ENCODE measurements at places on chromosomes 16 and 17.
A peak's percentile ranks its signal among the peaks of the same experiment; 100 is the strongest.

DNA sequence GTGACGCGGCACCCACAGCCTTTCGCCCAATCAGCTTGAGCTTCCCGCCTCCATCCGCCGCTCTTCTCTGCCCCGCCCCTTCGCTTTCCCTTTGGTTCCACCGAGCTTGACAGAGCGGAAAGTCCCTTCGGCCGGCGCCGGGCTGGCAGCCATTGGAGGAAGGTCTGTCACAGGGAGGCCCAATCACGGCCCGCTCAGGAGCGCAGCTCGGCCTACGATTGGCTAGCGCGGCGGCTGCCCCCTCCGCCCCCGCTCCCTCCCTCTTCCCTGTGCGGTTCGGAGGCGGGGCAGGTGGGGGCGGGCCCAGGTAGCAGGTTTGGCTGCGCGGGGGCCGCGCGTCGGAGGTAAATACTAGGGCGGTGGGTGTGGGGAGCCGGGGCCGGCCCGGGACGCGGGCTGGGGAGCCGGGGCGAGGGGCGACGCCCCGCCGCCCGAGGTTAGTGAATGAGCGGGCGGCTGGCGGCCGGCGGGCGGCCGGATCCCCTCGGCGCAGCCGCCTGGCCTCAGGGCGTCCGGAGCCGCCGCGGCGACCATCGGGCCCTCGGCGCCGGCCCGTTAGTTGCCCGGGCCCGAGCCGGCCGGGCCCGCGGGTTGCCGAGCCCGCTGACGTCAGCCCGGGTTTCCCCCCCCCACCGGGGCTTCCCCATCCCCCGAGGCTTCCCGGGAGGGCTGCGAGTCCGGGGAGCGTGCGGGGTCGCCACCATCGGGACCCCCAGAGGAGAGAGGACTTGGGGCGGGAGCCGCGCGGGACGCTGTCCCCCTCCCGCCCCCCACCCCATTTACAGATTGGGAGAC lies at the start of gene CYLD:
Gene CYLD (plus strand): TSS at position 306 of the 795 bp plus-strand sequence. CDS start 7,613 bp downstream, outside the sequence.
- peak; percentile 100 for DNase-seq

- no peak for DNase-seq
These were observed 46.6 kb downstream of the NOG start for GRCh38 chr17:56640116-56640515.

DNA sequence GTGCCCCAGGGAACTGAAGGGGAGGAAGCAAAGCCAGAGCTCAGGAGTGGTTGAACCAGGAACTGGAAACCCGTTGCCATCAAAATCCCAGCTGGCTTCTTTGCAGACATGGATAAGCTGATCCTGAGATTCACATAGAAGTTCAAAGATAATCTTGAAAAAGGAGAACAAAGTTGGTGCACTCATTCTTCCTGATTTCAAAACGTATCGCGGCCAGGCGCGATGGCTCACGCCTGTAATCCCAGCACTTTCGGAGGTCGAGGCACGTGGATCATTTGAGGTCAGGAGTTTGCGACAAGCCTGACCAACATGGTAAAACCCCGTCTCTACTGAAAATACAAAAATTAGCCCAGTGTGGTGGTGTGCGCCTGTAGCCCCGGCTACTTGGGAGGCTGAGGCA lies 7.1 kb downstream of the RAP1GAP2 start:
- DNase-seq = no peak

- DNase-seq = peak; percentile 95
These were observed 12.7 kb upstream of the CD300A start for GRCh38 chr17:74453665-74454196.

- no peak for DNase-seq
These were observed 163.7 kb downstream of the CYB561 start for GRCh38 chr17:63282455-63282854.

- DNase-seq = no peak
These were observed 60.2 kb upstream of the ARHGAP44 start for GRCh38 chr17:12729086-12729485.

- DNase-seq = no peak
These were observed 75.3 kb upstream of the GNAO1 start for GRCh38 chr16:56115817-56116576.

DNA sequence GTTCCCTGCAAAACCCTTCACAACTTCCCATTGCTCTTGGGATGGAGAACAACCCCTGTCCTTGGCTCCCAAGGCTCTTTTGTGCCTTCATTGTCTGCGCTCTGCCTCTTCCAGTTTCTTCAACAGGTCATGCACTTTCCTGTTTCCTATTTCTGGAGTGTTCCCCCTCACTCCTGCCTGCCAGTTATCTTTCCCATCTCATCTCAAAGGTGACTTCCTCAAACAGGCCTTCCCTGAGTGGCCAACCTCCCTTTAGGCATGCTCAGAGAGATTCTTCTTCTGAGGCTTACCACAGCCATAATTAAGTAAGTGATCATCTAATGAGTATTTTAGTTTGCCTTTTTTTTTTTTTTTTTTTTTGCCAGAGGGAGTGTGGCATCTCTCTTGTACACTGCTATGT lies 2.9 kb upstream of the CYLD start:
- no peak for DNase-seq

GRCh38 chr16:61237884-61238485 lies 798.3 kb downstream of the CDH8 start:
- DNase-seq = no peak

GRCh38 chr17:59106463-59107305 lies at the start of gene TRIM37:
Gene TRIM37 (minus strand): TSS chr17:59106880. CDS start chr17:59106461, 419 bp downstream.
- peak; percentile 99 for DNase-seq

DNA sequence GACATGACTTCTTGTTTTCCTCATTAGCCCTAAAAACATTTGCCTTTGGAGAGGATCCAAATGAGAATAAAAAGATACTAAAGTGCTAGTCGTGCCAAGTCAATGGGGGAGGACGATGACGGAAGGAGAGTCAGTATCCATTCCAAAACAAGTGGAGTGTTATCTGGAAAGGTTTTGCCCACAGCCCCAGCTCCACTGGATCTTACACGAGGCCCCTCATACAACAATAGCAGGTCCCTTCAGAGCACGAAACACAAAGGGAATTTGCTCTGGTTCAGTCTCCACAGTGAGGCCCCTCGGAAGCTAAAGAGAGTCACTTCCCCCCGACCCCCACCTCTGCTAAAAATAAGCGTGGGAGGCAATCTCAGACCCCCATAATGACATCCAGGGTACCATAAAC lies 496.9 kb upstream of the ZFHX3 start:
- DNase-seq = no peak

- DNase-seq = no peak
These were observed 677 bp downstream of the P2RX1 start for GRCh38 chr17:3915581-3915994.

GRCh38 chr16:79605999-79606398 lies 5.5 kb upstream of the MAF start:
- DNase-seq = no peak

GRCh38 chr16:64364894-64365293 lies 757.0 kb downstream of the CDH11 start:
- DNase-seq = no peak

- no peak for DNase-seq
These were observed 38.1 kb downstream of the ACSF3 start for GRCh38 chr16:89131783-89132182.

GRCh38 chr17:40561294-40561870 lies 3.9 kb downstream of the CCR7 start:
- DNase-seq = no peak

GRCh38 chr16:56190048-56190676 lies 1.1 kb upstream of the GNAO1 start:
- no peak for DNase-seq

DNA sequence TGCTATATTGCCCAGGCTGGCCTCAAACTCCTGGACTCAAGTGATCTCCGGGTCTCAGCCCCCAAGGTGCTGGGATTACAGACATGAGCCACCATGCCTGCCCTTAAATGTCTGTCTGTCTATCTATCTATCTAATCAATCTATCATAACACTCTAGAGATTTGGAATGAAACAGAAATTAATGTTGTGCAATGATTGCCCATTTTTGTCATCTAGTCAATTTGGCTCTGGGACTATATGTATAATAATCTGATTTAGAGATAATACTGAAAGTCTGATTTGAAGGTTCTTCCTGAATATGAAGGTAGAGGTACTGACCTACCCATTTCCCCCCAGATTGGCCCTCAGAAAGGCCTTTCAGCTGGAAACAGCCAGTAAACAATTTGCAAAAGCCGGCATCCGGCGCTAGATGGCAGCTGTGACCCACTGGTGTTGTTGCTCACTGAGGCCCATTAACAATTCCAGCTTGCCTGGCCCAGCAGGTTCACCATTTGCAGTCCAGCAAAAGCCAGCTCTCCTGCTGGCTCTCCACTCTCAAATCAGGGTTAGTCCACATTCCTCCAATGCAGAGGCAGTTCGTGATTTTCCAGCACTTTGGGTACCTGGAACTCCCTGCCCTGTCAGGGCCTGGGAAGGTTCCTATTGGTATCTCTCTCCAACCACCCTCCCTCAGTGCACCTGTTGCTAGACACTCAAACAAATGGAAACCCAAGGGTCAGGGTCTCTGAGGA lies 22.9 kb upstream of the C16orf87 start:
- peak; percentile 76 for DNase-seq

GRCh38 chr16:50151322-50151721 lies 1.8 kb upstream of the TENT4B start:
- DNase-seq = no peak

DNA sequence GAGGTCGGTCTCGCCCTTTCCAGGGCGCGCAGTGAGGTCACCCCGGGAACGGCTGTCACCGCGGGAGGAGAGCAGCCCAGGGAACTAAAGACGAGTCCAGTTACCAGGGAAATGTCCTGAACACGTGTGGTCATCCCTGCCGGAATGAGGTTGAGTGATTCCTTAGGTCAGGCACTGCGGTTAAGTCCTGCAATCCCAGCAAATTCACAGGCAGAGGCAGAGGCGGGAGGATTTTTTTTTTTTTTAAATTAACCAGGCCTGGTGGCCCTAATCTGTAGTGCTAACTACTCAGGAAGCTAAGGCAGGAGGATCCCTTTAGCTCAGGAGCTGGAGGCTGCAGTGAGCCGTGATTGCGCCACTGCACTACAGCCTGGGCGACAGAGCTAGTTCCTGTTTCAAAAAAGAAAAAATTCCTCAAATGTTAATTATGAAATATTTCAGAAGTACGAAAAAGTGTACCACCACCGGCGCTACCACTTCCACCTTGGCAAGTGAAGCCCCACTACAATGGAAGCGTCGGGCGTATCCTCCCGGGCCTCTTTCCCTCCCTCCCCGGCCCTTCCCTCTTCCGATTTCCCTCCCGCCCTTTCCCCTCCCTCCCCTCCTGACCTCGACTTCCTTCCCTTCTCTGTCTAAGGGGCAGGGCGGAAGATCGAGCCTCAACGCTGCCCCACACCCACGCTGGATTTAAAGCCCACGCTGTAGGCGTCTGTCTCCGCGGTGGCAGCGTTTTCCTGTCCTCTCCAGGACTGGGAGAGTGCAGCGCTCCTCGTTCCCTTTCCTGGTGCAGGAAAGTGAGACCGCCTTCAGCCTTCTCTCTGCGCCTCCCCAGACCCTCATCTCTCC lies 27.3 kb downstream of the SLFN11 start:
- DNase-seq = peak; percentile 58

- DNase-seq = peak; percentile 70
These were observed 57.3 kb upstream of the BCO1 start for GRCh38 chr16:81181013-81181720.

DNA sequence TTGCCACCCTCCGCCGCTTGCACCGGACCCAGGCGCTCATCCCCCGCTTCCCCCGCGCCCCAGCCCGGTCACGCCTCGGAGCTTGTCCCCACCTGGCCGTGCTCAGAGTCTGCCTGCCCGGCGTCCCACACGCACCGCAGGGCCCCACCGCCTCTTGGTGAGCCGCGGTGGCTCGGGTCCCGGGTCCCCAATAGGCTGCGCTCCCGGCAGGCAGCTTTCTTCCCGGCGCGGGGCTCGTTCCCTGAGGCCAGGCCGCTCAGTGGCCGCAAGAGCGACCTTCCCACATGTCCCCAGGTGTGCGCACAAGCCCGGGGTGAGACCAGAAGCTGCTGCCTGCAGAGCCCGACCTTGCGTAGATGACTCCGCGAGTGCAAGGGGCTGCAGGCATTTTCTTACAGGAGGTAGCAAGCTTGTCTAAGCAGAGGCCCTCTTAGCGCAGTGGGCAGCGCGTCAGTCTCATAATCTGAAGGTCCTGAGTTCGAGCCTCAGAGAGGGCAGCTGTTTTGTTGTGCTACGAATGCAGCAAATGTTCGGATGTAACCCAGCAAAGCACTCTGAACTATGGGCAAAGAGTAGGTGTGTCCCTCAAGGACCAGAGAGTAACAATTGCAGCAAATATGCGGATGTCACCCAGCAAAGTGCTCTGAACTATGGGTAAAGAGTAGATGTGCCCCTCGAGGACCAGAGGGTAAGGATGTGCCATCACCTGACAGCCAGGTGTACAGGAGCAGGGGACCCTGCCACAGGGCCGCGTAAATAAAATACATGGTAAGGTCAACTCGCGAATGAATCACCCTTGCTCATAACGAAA lies 15.6 kb downstream of the TLE7 start:
- peak; percentile 35 for DNase-seq

- no peak for DNase-seq
These were observed 98.9 kb downstream of the CCT6B start for GRCh38 chr17:34862384-34862783.

- DNase-seq = no peak
These were observed 135.2 kb upstream of the ELAC2 start for GRCh38 chr17:13153036-13153435.

DNA sequence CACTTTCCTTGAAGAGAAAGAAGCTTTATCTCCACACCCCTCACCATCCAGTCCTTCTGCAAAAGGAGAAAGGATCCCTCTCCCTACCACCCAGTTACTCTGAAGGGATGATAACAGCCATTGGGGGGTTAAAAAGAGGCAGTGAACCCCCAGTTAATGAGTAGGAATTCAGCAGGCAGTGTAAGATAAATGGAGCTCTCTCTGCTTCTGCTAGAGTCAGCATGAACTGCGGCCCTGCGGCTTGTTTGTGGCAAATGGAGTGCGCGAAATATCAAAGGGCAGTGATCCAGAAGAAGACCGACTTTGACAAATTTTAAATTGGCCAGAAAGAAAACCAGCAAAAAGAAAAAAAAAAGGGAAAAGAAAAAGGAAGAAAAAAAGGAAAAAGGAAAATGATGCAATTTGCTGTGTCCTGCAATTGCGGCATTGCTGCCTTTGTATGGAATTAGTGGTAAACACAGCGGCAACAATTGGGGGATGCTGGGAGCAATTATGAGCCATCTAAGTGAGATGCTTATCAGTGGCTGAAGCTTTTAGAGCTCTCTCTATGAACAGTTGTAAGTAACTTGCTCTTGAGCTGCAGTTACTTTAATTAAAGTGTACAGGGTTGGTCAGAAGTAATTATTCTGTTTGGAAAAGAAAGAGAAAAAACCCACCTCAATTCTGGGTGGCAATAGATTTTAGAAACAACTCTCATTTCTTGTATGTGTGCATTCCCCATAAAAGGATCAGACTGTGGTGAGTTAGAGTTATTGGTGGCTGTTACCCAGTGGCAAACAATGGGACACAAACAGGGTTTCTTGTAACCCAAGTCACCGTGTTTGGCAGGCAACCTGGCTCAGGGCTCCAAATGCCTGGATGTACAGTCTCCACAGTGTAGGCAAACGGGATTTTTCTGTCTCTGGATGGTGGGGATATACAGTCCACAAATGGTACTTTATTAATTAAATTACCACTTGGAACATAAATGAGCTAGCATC lies 161.3 kb downstream of the AATF start:
- DNase-seq = no peak

Measured in right hindlimb (tissue), 1 donor.